ENCODE measurements at places on chromosomes 6 and 20. TPM values are rescaled to one million over a fixed set of nuclear protein-coding genes. Genes with fewer than 3 reads are reported as not detected.
A peak's percentile ranks its signal among the peaks of the same experiment; 100 is the strongest.

DNA sequence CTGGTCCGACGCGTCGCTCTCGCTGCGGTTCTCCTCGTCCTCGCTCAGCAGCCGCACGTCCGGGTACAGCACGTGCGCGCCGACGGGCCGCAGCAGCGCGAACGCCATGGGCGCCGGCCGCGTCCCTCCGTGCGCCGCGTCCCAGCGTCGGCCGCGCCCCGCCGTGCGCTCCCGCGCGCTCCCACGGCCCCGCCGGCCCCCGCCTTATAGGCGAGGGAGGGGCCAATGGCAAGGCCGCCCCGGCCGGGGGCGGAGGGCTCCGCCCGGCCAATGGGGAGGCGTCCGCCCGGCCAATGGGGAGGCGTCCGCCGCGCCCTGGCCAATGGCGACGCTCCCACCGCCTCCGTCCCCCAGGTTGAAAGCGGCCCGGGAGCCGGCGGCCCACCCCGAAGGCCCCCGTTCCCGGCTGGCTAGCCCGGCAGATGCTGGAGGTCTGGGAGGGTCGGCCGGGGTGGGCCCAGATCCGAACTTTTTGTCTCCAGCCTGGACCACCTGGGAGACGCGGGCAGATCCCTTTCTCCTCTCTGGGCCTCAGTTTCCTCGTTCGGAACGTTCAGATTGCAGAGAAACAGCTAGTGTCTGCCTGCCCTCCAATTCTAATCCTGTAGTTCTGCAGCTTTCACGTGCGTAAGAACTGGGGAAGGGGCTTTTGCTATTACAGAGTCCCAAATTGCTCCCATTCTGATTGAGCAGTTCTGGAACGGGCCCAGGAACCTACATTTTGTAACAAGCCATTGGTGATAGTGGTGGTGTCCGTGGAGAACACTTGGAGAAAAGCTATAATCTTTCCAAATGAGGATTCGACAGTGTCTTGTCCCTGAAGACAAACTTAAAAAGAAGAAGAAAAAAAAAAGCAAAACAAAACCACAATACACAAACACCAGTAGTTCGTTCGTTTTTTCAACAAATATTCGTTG lies at the start of gene TCF15:
Gene TCF15 (minus strand): TSS at position 180 of the 917 bp plus-strand sequence. CDS start 72 bp downstream, at position 108.
- DNase-seq, result no peak

GRCh38 chr6:125871365-125871764 lies 80.6 kb downstream of the NCOA7 start:
- DNase-seq, result no peak

The TINAG gene
- polyA plus RNA-seq, result not detected

DNA sequence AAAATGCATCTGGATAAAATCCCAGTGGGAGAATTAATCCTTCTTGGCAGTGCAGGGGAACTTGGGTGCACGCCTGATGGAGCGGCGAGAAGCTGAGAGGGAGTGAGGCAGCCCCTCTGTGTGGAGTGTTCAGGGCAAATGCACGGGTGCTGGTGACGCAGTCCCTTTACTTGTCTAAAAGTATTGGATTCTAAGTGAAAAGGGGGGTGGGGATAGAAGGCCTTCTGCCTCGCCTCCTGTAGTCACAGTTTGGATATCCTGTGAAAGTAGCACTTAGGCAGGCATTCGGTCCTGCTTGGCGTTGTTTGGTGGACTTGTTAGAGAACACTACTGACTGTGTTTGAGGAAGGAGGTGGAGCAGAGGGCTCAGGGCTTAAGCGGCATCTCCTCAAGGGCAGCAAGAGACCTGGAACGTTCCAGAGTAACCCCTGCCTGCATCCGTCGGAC lies 39.3 kb downstream of the PHACTR3 start:
- DNase-seq, result no peak

The RFX6 gene
- not detected for polyA plus RNA-seq

DNA sequence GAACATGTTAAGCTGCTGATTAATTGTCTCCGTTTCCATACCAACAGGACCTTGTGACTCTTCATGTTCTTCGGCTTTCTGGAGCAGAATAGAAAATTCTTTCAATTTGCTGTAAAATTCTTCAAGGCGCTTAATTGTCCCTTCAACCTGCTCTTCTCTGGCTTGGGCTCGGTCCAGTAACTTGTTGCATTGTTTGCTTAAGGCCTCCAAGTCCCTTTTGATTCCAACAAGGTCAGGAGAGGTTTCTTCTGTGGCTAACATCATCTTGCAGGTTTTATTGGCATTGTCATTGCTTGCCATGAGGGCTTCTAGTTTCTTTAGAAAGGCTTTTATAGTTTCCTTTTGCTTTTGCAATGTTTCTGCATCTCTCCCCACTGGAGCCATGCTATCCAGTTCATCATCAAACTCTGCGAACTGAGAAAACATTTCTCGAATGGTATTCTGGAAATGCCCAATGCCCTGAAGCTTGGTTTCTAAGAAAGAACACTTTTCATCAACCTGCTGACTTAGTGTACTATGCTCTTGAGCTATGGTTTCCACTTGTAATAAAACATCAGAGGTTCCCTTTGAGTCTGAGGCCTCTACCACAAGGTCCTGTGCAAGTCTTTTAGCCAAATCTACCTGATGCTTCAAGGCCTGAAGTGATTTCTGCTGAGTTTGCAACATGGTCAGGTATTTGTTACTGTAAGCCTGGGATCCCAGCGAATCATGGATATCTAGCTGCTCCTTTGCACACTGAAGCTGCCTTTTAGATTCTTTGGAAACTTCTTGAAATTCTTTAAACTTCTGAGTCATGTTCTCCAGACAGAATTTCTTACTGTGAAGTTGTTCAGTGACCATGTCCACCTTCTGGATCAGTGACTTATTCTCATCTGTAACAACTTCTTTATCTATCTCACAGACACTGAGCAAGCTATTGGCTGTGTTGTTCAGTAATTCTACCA lies 90.2 kb downstream of the DST start:
- DNase-seq, result peak; percentile 3

- no peak for DNase-seq
These were observed 90.3 kb downstream of the ASXL1 start for GRCh38 chr20:32448306-32449056.

DNA sequence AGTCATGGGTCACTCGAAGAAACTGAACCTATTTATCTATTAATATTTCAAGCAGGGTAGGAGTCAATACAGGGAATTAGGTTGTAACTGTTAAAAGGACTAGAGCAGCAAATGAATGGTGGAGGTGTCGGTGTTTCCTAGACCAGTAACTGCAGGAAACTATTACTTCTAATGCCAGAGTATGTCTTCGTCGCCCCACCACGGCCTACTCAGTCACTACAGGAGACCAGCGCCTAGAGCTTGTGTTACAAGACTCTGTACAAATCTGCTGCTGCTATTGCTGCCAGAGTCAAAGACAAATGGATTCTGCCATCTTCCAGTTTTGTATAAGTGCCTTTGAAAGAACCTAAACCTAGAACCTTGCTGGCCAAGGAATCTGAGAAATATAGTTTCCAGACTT lies 343.9 kb downstream of the SOX4 start:
- DNase-seq, result no peak

GRCh38 chr6:157893238-157893637 lies 70.2 kb downstream of the SNX9 start:
- no peak for DNase-seq

- DNase-seq, result no peak
These were observed 16.5 kb upstream of the WFDC2 start for GRCh38 chr20:45452772-45453691.

DNA sequence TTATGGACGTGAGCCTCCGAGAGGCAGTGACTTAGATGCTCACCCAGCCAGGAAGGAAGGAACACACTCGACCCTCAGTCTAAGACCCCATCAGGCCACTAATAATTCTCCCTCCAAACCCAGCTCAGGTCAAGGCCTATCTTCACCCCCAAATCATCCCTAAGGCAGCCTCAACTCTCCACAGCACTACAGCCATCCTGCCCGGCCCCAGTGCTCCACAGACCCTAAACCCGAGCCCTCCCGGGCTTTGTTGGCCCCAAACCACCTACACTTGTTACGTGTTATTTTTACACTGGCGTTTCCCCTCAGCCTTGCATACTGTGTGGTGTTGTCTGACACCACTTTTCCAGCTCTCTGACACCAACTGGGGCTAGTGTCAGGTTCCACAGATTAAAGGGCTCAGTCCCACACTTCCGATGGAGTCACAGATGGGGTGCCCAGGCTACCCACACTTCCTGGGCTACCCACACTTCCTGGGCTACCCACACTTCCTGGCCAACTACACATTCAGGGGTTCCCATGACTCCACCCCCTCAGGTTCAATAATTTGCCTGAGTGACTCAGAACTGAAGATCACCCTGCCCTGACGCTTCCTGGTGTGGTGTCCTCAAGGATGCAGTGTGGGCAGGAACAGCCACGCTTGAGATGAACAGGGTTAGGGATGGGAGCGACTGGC lies 25.3 kb downstream of the RBCK1 start:
- peak; percentile 56 for DNase-seq

- no peak for DNase-seq
These were observed 306.2 kb upstream of the NT5E start for GRCh38 chr6:85143676-85144075.

DNA sequence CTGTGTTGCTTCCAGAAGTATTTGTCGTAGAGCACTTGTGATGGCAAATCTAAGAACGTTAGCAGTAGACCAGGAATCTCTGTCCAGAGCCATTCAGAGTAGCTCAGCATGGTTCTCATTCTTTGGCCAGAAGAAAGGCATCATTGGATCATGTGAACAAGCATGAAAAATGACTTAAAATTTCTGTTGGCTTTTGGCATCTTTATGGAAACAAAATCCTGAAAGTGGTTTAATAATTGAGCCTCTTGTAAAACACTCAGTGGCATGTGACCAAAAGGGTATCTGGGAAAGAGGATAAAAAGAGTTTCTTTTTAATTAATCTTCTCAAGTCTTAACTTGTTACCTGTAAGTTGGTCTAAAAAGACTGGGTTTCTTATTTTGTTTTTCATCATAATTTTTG lies 55.2 kb downstream of the PTPN1 start:
- DNase-seq, result no peak

The BMP2 gene
- 3.3 TPM for polyA plus RNA-seq

DNA sequence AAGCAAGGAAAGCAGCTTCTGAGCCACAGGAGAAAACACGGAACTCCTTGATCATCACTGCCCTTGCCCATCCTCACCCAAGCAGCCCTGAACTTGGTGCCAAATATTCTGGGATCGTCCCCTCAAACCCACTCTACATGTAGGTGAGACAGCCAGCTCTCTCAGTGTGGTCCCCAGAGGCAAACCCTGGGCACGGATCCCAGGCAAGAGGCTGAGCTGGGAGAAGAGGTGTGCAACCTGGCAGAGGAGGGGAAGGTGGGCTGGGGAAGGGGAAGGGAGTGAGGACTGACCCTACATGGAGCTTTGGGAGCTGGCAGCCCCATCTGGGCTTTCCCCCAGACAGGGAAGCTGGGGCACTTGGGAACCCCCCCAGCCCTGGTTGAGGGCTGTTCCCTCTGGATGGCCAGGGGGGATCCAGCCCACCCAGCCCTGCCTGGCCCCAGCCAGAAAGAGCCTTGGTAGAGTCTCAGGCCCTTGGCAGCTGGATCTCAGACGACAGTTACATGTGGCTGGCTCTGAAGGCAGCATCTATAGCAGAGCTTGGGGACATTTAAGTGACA lies 186.2 kb upstream of the CST7 start:
- DNase-seq, result no peak

GRCh38 chr6:15365273-15365687 lies 119.4 kb downstream of the JARID2 start:
- DNase-seq, result peak; percentile 59

- peak; percentile 89 for DNase-seq
These were observed 82.4 kb downstream of the RTN4IP1 start for GRCh38 chr6:106546691-106547414.

- DNase-seq, result no peak
These were observed 53.4 kb downstream of the PTCHD4 start for GRCh38 chr6:48057601-48058000.

DNA sequence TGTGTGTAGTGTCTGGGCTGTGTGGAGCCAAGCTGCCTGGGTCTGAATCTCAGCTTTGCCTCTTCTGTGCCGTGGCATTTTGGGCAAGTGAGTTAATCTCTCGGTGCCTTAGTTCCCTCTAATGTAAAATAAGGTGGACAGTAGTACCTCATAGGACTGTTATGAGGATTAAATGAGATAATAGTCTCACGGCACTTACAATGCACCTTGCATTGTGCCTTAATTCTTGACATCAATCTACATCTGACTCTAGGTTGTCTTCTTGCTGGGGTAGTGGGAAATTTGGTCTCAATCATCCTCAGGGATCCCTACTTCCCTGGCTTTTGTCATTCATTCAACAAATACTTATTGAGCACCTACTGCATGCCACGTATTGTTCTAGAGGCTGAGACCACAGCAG lies 70.7 kb upstream of the ZNFX1 start:
- no peak for DNase-seq

DNA sequence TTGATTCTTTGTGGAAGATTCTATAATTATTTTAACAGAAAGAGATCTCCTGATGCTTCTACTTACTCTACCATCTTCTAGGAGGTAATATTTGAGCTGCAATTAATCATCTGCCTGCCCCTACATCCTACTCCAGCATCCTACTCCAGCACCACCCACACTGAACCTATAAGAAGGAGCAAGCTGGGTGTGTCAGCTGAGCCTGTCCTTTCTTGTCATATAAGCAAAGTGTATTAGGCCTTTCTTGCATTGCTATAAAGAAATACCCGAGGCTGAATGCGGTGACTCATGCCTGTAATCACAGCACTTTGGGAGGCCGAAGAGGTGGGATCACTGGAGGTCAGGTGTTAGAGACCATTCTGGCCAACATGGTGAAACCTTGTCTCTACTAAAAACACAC lies 84.2 kb upstream of the ARG1 start:
- peak; percentile 51 for DNase-seq
